ENCODE measurements at places on chromosomes 1 and 21.

GRCh38 chr1:155085504-155086127 lies 7.0 kb downstream of the EFNA3 start:
- no peak for DNase-seq

DNA sequence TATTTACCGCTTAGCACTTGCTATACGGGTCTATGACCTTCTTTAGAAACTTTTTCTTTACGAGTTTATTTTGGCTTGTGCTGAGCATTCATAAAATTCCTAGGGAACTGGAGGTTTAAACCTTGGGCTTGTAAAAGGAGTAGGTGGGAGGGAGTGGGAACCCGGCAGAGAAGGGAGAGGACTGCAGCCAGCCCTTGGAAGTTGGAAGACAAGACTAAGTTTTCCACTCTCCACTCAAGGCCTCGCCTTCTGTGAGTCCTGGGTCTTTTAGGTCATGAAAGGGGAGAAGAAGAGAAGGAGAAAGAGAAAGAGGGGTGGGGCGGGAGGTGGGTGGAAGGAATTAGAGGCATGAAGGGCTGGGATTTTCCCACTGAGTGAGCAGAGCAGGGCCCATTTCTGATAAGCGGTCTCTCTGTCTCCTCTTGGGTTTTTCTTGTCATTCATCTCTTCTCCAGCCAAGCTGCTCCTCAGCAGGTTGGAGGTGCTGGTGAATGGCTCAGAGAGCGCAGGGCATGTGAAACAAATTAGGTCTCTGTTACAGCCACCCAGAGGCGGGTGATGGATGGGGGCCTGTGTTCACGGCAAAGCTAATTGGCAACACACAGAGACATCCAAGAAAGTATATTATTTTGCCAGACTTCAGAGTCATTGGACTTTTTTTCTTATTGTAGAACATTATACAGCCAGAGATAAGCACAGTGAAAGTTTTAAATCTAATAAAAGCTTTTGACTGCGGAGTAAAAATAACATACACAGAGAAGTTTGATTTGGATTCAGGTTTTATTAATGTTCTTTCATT lies 247.3 kb downstream of the FOXD2 start:
- no peak for DNase-seq

GRCh38 chr1:29975036-29975694 lies 738.8 kb downstream of the PTPRU start:
- no peak for DNase-seq

DNA sequence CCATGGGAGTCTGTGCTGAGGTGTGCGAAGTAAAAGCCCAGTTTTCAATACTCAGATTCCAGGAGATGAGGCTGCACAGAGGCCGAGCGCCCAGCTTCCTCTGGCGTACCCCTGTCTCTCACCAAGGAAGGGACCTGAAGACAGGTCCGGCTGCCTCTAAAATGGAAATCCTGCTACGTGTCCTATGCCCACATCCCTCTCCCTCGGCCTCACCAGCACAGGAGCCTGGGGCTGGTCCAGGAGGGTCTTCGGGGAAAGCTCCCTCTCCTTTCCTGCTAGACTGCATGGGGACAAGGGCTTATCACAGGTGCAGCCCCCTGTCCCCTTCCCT lies 392 bp downstream of the MRPL55 start:
- DNase-seq: no peak

DNA sequence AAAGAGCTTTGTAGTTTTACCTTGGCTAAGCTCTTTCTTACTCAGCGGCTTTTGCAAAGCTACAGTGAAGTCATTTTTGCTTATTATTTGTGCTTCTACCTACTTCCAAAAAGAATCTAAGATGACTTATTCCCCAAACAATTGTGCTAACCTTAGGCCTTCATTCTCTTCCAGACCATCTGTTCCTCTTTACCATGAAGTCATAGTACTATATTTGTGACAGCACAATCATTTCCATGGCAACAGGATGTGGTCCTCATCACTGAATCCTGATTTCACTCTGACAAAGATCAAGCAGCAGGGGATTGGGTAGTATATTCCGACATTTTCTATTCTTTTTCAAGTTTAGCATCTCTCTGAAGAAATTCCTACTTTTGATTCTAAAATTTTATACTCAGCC lies 24.8 kb upstream of the NMNAT2 start:
- peak; percentile 15 for DNase-seq

- no peak for DNase-seq
Measured at GRCh38 chr1:39877231-39877778, 6.0 kb downstream of the TRIT1 start.
